ENCODE measurements at places on chromosomes 3 and 15.

DNA sequence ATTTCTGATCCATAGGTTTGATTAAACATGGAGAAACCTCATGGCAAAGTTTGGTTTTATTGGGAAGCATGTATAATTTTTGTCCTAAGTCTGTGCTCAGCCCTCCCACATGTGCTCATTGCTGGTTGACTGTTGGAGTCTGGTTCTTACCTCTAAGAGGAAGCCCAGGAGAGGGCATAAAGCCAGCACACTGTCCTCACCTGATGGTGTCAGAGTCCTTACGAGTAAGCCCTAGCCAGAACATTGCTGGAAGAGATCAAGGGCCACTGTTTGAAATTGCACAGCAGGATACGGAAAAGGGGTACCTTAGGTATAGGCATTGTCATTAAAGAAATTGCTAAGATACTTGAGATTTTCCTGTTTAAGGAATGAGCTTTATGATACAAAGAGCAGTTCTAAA, 21.3 kb downstream of the MLH1 start:
- no peak for DNase-seq

DNA sequence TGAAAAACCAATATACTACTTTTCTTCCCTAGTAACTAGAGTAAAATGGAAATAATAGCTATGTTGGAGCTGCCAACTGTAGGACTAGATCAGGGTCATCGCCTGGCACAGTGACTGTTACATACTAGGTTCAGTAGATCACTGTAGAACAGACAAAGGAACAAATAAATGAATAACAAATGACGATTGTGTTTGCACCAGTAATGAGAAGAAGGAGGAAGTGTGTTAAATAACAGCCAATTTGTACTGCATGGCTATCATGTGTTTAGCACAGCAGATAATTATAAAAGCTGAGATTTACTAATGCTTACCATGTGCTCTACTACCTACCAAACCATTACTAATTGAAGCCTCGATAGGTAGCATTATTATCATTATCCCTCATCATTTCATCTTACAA, 85.3 kb upstream of the FXR1 start:
- DNase-seq = no peak

DNA sequence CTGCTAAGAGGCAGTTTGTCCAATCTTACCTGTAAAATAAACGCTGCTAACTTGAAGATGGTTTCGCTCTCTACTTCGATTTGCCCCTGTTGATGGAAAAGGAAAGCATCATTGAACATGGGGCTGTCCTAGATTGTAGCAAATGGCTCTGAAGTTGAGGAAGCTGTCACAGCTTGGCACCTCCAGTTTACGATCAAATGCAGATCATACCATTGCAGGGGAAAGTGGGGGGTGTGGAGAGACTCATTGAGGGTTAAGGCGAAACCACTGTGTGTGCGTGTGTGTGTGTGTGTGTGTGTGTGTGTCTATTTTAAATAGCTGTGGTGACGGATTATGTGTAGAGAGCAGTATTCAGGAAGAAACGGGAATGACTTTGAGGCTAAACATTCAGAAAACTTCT, 127.6 kb upstream of the LMOD3 start:
- DNase-seq = no peak

GRCh38 chr15:24848050-24848449, 106.7 kb upstream of the SNRPN start:
- DNase-seq = no peak

- no peak for DNase-seq
Measured at GRCh38 chr15:38662805-38663204, 98.2 kb upstream of the RASGRP1 start.

- no peak for DNase-seq
Measured at GRCh38 chr3:42023380-42023779, 61.5 kb upstream of the ULK4 start.

DNA sequence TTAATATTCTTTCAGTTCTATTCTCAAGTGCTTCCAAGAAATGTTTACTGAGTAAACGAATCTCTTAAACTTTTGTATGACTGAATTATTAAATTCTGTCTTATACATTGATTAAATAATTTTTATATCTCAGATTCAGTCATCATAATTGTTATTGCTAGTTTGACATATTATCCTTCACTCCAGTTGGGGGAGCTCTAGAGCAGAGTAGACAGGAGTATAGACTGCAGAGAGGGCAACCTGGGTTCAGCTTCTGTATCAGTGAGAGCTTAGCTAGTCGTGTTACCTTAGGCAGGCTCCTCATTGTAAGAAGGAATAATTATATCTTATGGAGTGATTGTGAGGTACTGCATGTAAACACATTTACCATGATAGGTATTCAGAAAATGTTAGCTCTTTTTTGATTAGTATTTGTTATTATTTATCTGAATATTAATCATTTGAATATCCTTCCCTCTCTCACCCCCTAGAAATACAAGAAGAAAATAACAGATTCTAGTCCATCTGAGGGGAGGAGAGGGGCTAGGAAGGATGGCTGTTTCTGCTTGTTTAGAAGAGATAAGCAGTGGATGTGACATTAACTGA, 31.0 kb upstream of the ZCWPW2 start:
- no peak for DNase-seq

Data from stimulated activated CD8-positive, alpha-beta memory T cell treated with anti-CD3 and anti-CD28 coated beads, Interleukin-4, amount 100 ng/mL, for 1 hour (primary cell).